ENCODE measurements at places on chromosomes 13 and 19. TPM values are rescaled to one million over a fixed set of nuclear protein-coding genes. Genes with fewer than 3 reads are reported as not detected.

The FGF21 gene
- polyA plus RNA-seq: not detected

The CGB7 gene
- 0.08 TPM for polyA plus RNA-seq

The IRS2 gene
- 42.9 TPM for polyA plus RNA-seq

The RNF126 gene
- polyA plus RNA-seq: 45.2 TPM

The ADGRE1 gene
- not detected for polyA plus RNA-seq

The CYP4F8 gene
- polyA plus RNA-seq: not detected

The ZNF534 gene
- polyA plus RNA-seq: 0.30 TPM

The ZNF91 gene
- polyA plus RNA-seq: 9.5 TPM
